Peyer's patch (tissue), 4 donors: ENCODE measurements at places on chromosomes 1 and 21. TPM values are rescaled to one million over a fixed set of nuclear protein-coding genes. Genes with fewer than 3 reads are reported as not detected.
A peak's percentile ranks its signal among the peaks of the same experiment; 100 is the strongest.

The SELL gene
- 9.9 TPM for total RNA-seq

The SPOCD1 gene
- 3.3 TPM for total RNA-seq

The PRAMEF5 gene
- total RNA-seq, result not detected

The DENND2D gene
- total RNA-seq, result 86.9 TPM

The NKAIN1 gene
- total RNA-seq, result not detected

The OR2T2 gene
- total RNA-seq, result not detected

The CYP4Z1 gene
- total RNA-seq, result 3.3 TPM

The AKR7A3 gene
- total RNA-seq, result 60.2 TPM

The PGLYRP4 gene
- total RNA-seq, result not detected

DNA sequence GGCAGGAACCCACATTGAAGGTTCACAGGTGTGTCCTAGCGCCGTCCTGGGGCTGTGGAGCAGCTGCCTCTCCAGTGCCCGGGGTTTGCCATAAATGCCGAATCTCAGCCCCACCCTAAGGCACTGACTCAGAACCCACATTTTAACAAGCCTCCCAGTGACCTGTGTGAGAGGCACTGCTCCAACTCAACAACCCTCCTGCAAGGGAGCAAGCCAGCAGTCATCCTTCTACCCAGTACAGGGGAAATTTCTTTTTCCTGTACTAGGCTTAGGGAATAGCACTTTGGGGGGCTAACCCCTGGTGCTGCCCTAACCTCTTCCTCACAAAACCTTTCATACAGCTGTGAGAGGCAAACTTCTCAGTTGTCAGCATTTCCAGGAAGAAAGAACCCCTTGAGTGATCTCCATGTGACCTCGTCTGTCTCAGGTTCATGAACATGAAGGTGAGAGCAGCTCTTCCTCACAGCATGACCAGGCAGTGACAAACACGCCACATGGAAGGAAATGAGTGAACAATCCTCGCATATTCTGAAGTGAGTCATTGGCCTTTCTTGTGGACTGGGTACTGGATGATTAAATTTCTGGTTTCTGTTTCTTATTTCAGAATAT is 11.4 kb upstream of the BCAR3 start:
- peak overlapping the region; percentile 42 for H3K27ac ChIP-seq
- no peak overlapping the region for H3K4me3 ChIP-seq
- H3K36me3 ChIP-seq, result no peaks in the 10 kb centered on the region
- H3K27me3 ChIP-seq, result no peaks in the 10 kb centered on the region
- DNase-seq, result peak; percentile 38

GRCh38 chr1:93253516-93253915 is 73.0 kb downstream of the CCDC18 start:
- no peaks in the 10 kb centered on the region for H3K4me1 ChIP-seq
- DNase-seq, result no peak
- no peak overlapping the region for H3K4me3 ChIP-seq
- H3K27ac ChIP-seq, result no peak overlapping the region

DNA sequence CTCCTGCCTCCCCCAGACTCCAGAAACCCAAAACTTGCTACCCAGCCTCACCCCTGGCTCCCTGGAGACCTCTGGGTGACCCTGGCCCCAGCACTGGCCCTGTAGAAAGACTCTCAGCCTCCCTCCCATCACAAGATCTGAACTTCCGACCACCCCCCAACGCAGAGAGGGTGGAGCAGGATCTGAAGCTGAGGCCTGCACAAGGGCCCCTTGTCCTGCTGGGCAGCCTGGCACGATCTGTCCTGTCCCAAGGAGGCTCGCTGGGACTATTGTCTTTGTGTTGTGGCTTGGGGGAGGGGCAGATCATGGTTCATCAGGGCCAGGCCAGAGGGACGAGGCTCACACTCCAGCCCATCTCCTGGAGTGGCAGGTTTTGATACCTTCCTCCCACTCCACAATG is 20.0 kb downstream of the PHLDA3 start:
- H3K27me3 ChIP-seq, result no peaks in the 10 kb centered on the region
- peak overlapping the region; percentile 39 for H3K27ac ChIP-seq
- H3K36me3 ChIP-seq, result no peaks in the 10 kb centered on the region
- H3K4me1 ChIP-seq, result no peaks in the 10 kb centered on the region

- H3K4me1 ChIP-seq, result peaks cover 3% of the 10 kb centered on the region
- no peaks in the 10 kb centered on the region for H3K27me3 ChIP-seq
- H3K4me3 ChIP-seq, result no peak overlapping the region
- no peaks in the 10 kb centered on the region for H3K36me3 ChIP-seq
- DNase-seq, result peak; percentile 84
Observed at GRCh38 chr1:27106561-27107323, 48.2 kb downstream of the SLC9A1 start.

GRCh38 chr21:44845418-44846223 is 27.8 kb upstream of the SUMO3 start:
- no peaks in the 10 kb centered on the region for H3K27me3 ChIP-seq
- DNase-seq, result peak; percentile 73
- no peaks in the 10 kb centered on the region for H3K36me3 ChIP-seq

DNA sequence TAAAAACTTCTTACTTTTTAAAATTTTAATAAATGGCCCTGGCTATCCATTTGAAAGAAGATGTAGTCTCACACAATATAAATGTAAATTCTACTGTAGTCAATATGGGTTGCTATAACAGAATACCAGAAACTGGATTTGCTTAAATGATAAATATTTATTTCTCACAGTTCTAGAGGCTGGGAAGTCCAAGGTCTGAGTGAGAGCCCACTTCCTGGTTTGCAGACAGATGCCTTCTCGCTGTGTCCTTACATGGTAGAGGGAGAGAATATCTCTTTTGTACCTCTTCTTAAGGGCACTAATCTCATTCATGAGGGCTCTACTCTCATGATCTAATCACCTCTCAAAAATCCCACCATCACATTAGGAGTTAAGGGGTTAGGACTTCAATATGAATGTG is 35.2 kb downstream of the EXO1 start:
- no peak for DNase-seq
- H3K4me3 ChIP-seq, result no peak overlapping the region
- no peaks in the 10 kb centered on the region for H3K36me3 ChIP-seq

- H3K27ac ChIP-seq, result no peak overlapping the region
- H3K4me1 ChIP-seq, result no peaks in the 10 kb centered on the region
- no peaks in the 10 kb centered on the region for H3K27me3 ChIP-seq
- H3K36me3 ChIP-seq, result no peaks in the 10 kb centered on the region
- DNase-seq, result no peak
- H3K4me3 ChIP-seq, result no peak overlapping the region
Observed at GRCh38 chr1:33630686-33631085, 158.2 kb downstream of the ZSCAN20 start.

GRCh38 chr1:202113690-202114300 is 8.9 kb upstream of the GPR37L1 start:
- no peaks in the 10 kb centered on the region for H3K4me1 ChIP-seq
- no peak for DNase-seq
- H3K4me3 ChIP-seq, result no peak overlapping the region
- no peaks in the 10 kb centered on the region for H3K27me3 ChIP-seq

- peak; percentile 64 for DNase-seq
- peak overlapping the region; percentile 48 for H3K4me3 ChIP-seq
- peak overlapping the region; percentile 67 for H3K27ac ChIP-seq
- H3K27me3 ChIP-seq, result no peaks in the 10 kb centered on the region
- H3K4me1 ChIP-seq, result peaks cover 42% of the 10 kb centered on the region
Observed at GRCh38 chr1:156705918-156706656, 704 bp upstream of the CRABP2 start.

DNA sequence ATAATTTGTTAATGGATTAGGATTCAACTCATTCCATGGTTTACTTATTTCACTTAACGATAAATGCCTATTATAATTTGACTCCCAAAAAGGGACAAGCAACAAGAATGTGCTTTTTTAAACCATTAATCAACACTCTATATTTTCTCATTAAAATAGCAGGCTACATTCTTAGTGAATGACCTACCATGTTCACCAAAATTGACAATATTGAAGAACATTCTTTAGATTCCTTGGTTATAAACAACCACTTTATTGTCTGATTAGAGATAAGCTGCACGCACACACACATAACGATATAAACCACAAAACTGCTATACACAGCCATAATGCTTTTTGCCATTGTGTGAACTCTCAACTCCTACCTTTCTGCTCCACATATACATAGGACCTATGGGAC is 75.4 kb upstream of the LRRC7 start:
- H3K4me1 ChIP-seq, result no peaks in the 10 kb centered on the region
- no peaks in the 10 kb centered on the region for H3K27me3 ChIP-seq
- H3K4me3 ChIP-seq, result no peak overlapping the region
- H3K27ac ChIP-seq, result no peak overlapping the region

DNA sequence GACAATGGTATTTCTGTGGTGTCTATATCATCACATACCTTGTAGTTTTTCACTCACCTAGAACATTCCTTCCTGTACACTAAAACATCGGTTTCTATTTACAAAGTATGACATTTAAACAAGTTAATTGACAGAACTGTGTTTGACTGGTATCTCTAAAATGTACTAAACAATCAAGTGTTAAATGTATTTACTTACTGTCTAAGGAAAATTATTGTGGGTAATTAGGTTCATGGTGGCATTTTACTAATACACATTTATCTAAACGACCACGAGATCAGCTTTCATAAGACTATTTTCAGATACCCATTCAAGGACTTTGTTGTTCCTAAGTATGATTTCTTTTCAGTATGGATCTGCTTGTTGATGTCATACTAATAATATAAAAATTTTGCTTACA is 115.2 kb downstream of the ADGRL2 start:
- H3K36me3 ChIP-seq, result no peaks in the 10 kb centered on the region
- H3K27me3 ChIP-seq, result no peaks in the 10 kb centered on the region
- no peak overlapping the region for H3K27ac ChIP-seq
- no peaks in the 10 kb centered on the region for H3K4me1 ChIP-seq
- no peak for DNase-seq
- H3K4me3 ChIP-seq, result no peak overlapping the region

- no peak for DNase-seq
- H3K36me3 ChIP-seq, result no peaks in the 10 kb centered on the region
- H3K27me3 ChIP-seq, result no peaks in the 10 kb centered on the region
- no peak overlapping the region for H3K4me3 ChIP-seq
- H3K27ac ChIP-seq, result no peak overlapping the region
Observed at GRCh38 chr1:111690306-111690617, 48.9 kb downstream of the INKA2 start.

GRCh38 chr1:196960854-196961253 is 16.5 kb upstream of the CFHR5 start:
- H3K36me3 ChIP-seq, result no peaks in the 10 kb centered on the region
- no peak for DNase-seq
- no peaks in the 10 kb centered on the region for H3K4me1 ChIP-seq
- H3K27me3 ChIP-seq, result no peaks in the 10 kb centered on the region
- H3K27ac ChIP-seq, result no peak overlapping the region
- H3K4me3 ChIP-seq, result no peak overlapping the region

DNA sequence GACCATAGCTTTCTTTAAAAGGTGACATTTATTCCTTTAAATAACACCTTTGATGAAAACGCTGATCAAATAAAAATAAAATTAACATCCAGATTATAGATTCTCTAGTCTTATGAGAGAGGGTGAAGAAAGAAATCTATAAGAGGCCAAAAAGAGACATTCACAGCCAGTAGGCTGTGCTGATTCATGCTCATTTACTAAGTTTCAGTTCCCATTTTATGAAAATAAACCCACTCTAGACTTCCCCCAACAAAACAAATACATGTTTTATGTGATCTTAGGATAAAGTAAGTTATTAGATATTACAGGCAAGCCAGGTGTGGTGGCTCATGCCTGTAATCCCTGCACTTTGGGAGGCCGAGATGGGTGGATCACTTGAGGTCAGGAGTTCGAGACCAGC is 21.1 kb downstream of the ESRRG start:
- H3K4me3 ChIP-seq, result no peak overlapping the region
- no peak for DNase-seq
- H3K27me3 ChIP-seq, result no peaks in the 10 kb centered on the region
- H3K36me3 ChIP-seq, result no peaks in the 10 kb centered on the region
- H3K27ac ChIP-seq, result no peak overlapping the region

GRCh38 chr1:42904434-42904833 is 54.2 kb downstream of the SLC2A1 start:
- H3K4me1 ChIP-seq, result no peaks in the 10 kb centered on the region
- no peak overlapping the region for H3K27ac ChIP-seq
- no peaks in the 10 kb centered on the region for H3K27me3 ChIP-seq
- H3K4me3 ChIP-seq, result no peak overlapping the region

DNA sequence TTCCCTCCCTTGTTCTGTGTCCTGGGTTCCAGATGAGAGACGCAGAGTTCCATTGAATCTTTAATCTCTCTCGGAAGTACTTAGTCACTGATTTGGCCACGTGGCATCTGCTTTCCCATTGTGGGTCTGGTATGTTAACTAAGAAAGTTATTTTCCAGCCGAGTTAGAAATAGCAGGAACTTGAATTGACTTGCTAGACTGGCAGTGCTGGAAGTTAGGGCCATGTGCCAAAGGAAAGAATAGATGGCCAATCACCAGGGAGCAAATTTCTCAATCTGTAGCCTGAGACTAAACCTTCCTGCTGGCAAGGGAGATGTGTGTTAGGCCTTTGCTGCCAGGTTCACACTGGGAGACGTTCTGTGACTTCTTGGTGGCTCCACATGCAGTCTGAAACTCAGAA is 24.2 kb upstream of the SLFNL1 start:
- no peak overlapping the region for H3K4me3 ChIP-seq
- H3K36me3 ChIP-seq, result peaks cover 45% of the 10 kb centered on the region
- DNase-seq, result no peak
- peaks cover 27% of the 10 kb centered on the region for H3K4me1 ChIP-seq
- H3K27me3 ChIP-seq, result no peaks in the 10 kb centered on the region
- no peak overlapping the region for H3K27ac ChIP-seq

- no peaks in the 10 kb centered on the region for H3K4me1 ChIP-seq
- H3K27ac ChIP-seq, result no peak overlapping the region
- no peak for DNase-seq
Observed at GRCh38 chr1:205936846-205937586, 6.2 kb downstream of the SLC26A9 start.

GRCh38 chr1:78884685-78885452 is 121.7 kb downstream of the ADGRL4 start:
- H3K36me3 ChIP-seq, result no peaks in the 10 kb centered on the region
- no peaks in the 10 kb centered on the region for H3K27me3 ChIP-seq
- no peak for DNase-seq
- no peak overlapping the region for H3K27ac ChIP-seq
- no peak overlapping the region for H3K4me3 ChIP-seq

GRCh38 chr1:28416509-28417194 is 47.1 kb downstream of the PHACTR4 start:
- H3K4me3 ChIP-seq, result no peak overlapping the region
- H3K27me3 ChIP-seq, result no peaks in the 10 kb centered on the region
- H3K27ac ChIP-seq, result no peak overlapping the region

DNA sequence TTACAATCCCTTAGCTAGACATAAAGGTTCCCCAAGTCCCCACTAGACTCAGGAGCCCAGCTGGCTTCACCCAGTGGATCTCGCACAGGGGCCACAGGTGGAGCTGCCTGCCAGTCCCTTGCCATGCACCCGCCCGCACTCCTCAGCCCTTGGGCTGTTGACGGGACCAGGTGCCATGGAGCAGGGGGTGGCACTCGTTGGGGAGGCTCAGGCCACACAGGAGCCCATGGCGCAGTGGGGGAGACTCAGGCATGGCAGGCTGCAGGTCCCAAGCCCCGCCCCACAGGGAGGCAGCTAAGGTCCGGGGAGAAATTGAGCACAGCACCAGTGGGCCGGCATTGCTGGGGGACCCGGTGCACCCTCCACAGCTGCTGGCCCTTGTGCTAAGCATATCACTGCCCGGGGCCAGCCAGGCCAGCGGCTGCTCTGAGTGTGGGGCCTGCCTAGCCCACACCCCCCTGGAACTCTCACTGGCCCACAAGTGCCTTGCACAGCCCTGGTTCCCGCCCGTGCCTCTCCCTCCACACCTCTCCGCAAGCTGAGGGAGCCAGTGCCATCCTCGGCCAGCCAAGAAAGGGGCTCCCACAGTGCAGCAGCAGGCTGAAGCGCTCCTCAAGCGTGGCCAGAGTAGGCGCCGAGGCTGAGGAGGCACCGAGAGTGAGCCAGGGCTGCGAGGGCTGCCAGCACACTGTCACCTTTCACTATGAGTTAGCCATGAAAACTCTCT is 117.8 kb downstream of the LIPI start:
- no peak overlapping the region for H3K27ac ChIP-seq
- no peaks in the 10 kb centered on the region for H3K36me3 ChIP-seq
- no peaks in the 10 kb centered on the region for H3K27me3 ChIP-seq
- no peaks in the 10 kb centered on the region for H3K4me1 ChIP-seq
- DNase-seq, result no peak
